CD4-positive, alpha-beta T cell treated with Interleukin-10 for 1 hour (primary cell): ENCODE measurements at places on chromosomes 5 and 9.

- no peak for DNase-seq
These were observed 45.2 kb downstream of the MRRF start for GRCh38 chr9:122309861-122310260.

GRCh38 chr5:179858241-179858585 is 404 bp downstream of the MRNIP start:
- peak; percentile 52 for DNase-seq

DNA sequence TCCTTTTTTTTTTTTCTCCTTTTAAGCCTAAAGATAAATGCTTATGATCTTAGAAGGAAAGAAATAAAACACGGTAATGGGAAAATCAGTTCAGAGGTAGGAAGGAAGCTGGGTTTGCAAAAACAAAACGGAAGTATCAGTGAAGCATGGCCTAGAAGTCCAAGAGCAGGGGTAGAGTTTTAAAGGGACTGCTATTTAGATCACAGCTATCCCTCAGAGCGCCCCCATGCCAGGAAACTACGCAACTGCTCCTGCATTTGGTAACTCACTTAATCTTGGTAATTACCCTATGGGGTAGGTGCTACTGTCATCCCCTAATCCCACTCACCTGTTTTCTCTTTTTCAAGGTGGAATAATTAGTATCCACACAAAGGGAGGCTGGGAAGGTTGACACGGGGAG is 16.0 kb downstream of the TLE1 start:
- no peak for DNase-seq

GRCh38 chr9:2743937-2744529 is 26.7 kb downstream of the KCNV2 start:
- DNase-seq: no peak

DNA sequence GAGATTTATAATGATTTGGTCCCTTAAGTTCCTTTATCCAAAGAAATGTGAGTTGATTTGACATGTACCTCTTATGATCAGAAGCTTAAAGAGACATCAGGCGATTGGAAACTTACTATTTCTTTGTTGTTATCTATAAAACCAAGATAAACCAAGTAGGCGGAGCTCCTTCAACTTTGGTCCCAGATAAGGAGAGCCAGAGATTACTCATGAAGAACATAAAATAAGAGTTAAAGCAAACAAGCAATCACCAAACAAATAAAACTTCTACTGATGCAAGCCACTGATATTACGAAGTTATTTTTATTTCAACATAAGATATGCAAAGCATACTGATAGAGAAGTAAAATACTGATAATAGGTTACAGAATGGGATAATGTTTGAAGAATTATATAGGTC is 141.5 kb upstream of the CDH18 start:
- DNase-seq: no peak

DNA sequence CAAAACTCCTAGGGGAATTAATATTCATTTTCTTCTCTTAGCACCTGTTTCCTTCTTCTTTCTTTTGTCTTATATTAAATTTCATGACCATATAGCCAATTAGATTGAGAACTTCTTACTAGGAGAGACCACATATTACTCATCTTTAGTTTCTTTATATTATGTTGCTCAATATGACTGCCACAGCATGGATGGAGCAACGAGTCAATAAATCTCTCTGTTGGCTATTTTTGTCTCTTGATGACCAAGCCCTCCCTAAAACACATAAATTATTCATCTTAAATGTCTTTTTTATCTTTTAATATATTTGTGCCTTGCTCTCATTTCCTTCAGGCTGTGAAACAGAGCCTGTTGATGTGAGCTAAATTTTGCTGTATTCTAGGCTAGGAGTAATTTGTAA is 123.0 kb downstream of the ADAMTSL1 start:
- no peak for DNase-seq

DNA sequence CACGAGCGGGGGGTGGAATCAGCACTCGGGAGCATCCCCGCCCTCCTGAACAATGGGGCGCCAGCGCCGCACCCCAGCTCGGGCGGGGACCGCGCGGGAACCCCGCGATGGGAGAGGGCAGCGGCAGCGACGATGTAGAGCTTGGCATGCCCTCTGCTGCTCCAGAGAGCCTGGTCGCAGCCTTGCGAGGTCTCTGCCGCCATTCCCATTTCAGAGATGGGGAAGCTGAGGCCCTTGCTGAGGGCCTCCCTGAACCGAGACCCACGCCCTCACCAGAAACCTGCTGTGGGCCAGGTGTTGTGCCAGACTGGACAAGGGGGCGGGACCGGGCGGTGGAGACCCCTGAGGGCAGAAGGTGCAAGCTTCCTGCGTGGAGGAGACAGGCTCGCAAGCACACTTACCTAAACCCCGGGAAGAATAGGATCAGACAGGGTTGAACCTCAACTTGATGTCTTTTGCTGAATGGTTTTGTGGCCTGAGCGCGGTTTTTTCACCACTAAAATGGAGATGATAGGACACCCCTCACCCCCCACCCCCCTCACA is 647 bp upstream of the MEGF9 start:
- no peak for DNase-seq

- peak; percentile 47 for DNase-seq
These were observed 4.1 kb downstream of the SAXO1 start for GRCh38 chr9:19028835-19029451.

DNA sequence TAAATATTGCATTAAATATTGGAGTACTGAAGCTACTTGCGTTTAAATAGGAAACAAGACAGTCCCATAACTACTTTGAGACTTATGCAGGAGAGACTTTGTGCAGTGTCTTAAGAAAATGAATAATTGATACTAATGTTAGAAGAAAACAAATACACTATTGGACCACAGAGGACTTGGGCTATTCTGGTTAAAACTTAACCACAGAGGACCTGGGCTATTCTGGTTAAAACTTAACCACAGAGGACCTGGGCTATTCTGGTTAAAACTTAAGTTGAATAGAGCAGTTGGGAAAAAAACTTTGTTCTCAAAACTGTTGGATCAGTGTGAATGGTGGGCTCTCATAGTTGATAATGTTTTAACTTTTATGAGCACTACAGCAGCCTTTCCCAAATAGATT is 141.7 kb downstream of the WDR70 start:
- no peak for DNase-seq
